ENCODE measurements at places on chromosomes 2 and 18.

DNA sequence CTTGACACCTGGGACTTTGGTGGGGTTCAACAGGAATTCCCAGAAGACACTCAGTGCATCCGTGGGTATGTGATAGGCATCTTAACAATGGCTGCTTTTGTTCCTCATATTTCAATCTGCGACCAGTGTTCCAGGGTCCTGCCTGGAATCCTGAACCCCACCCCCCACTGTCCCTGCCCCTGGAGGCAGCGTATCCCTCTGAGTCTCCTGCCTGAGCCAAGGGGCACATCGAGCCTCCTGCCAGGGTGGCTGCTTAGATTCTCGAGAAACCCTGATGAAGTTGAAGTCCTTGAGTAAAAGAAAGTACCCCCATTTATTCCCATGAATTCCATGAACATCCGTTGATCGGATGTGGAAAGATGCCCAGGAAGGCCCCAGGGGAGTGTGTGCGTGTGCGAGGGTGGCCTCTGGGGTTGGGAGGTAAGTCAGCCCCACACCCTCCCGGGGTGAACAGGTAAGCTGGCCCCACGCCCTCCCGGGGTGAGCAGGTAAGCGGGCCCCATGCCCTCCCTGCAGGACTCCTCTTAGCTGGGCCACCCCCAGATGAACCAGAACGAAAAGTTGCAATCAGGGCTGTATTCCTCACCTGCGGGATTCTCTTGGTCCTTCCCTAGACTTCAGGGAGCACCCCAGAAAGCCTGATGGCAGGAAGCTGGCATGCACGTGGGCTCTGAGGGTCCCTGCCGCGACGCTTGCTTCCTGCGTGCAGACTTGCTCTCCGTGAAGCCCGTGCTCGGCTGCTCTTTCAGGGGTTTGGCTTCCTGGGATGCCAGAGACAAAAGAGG is 253.3 kb downstream of the AGAP1 start:
- DNase-seq, result no peak

DNA sequence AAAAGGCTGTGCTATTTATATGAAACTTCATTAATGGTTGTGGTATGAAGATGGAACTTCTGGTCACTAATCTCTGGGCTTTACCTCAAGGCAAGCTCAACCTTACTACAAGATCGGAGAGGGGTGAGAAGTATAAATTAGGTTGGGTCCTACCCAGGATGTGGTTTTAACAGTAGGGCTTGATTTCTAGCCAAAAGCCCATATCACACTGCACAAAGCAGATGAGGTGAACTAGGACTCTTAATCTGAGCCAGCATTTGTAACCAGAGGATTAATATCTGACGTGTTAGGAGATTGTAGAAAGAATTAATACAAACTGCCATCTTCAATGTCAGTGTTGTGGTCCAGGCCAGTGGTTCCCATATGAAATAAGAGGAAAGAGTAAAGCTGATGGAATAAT is 86.4 kb upstream of the RGPD4 start:
- no peak for DNase-seq

DNA sequence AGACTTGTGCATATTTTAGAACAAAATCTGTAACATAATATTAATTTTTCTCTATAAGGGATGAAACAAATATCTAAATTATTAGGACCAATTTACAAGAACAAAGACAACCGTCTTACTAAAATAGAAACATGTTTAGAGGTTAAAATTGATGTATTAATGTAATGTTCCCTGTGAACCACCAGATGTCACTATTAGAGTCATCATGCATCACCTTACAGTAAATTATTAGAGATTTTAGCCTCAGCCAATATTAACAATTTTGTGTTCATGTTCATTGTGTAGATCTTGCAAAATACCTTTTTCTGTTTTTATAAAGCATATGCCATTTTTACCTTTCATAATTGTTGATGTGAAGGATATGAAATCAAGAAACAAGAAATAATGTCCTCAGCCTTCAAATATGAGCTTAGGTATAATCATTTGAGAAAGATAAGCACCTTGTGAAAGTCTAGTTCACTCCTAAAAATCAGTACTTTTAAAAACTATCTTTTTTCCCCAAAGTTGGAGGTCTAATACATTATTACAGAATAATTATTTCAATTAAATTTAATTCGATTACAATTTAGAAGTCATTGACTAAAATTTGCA is 344.3 kb upstream of the KCNH7 start:
- no peak for DNase-seq

- DNase-seq, result no peak
These were observed 69.9 kb downstream of the MEMO1 start for GRCh38 chr2:31940920-31941319.

DNA sequence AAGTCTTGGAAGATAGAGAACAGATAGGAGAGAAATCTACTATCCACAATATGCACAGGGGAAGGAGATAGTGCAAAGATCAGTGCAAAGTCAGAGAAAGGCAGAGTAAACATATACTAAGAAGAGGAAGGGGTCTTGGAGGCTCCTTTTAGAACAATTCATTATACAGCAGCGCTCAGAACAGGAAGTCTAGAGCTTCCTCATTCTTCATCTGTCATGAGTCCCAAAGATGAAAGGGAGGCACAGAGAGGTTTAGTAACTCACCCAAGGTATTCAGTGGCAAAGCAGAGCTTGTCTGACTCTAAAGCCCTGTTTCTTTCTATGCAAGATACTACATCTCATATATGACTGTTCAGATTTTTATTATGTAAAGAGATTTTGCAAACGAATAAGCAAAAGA is 1.4 kb downstream of the SP110 start:
- no peak for DNase-seq

GRCh38 chr2:123179526-123179925 is 845.6 kb upstream of the CNTNAP5 start:
- DNase-seq, result no peak

All from HS-5 (cell line).